GDM1 (cell line): ENCODE measurements at places on chromosomes 2 and 18.

DNA sequence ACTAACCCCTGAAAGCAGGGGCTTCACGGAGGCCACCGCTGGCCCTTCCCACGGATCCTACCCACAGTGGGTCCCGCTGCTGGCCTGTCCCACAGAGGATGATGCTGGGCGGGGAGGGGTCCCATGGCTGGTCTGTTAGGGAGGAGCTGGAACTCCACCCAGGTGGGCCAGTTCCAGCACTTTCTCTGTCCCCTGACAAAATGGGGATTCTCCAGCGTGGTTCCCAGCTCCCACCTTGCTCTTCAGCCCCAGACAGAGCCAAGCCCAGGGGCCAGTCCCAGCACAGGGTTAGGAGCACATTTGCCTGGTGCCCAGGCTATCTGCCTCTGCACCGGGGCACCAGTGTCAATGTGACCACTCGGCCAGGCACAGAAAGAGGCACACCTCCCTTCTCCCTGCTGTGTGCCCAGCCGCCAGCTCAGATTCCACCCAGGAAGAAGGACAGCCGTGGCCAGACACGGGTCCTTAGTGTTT, 50.0 kb downstream of the ANKMY1 start:
- DNase-seq: no peak

- no peak for DNase-seq
Observed at GRCh38 chr2:112821142-112821541, 15.4 kb downstream of the IL1B start.

- no peak for DNase-seq
Observed at GRCh38 chr2:183010112-183010511, 28.1 kb downstream of the NCKAP1 start.

DNA sequence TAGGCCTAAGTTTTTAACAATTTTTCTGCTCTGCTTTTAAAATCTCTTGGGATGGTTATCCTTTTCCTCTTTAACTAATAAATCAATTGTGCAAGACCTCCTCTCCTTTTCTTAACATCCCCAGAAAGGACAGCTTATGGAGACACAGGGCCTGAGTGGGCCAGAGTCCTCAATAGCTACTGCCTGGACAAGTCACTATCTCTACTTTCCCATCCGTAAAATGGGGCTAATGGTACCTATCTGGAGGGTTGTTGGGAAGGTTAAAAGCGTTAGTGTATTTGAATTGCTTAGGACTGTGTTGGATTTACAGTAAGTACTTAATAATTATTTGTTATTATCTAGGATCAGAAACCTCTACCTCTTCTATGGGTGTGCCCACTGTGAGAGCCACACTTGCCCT, 60.1 kb downstream of the TGIF1 start:
- no peak for DNase-seq

GRCh38 chr18:34999756-35000289, 41.4 kb upstream of the MAPRE2 start:
- DNase-seq: no peak

GRCh38 chr2:219104107-219105035, 43.6 kb upstream of the IHH start:
- DNase-seq: peak; percentile 31

DNA sequence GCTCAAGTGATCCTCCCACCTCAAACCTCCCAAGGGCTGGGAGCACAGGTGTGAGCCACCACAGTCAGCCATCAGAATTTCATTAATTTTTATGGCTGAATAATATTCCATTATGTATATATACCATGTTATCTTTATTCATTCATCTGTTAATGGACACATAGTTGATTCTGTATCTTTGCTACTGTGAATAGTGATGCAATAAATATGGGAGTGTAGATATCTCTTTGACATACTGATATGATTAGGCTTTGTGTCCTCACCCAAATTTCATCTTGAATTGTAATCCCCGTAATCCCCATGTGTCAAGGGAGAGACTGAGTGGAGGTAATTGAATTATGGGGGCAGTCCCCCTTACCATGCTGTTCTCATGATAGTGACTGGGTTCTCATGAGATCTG, 38.2 kb upstream of the REEP1 start:
- no peak for DNase-seq

- no peak for DNase-seq
Observed at GRCh38 chr2:239178954-239179353, 221.9 kb downstream of the HDAC4 start.

GRCh38 chr2:180539541-180539940, 440.9 kb upstream of the UBE2E3 start:
- DNase-seq: no peak

- DNase-seq: no peak
Observed at GRCh38 chr2:163370169-163370886, 365.5 kb downstream of the FIGN start.

DNA sequence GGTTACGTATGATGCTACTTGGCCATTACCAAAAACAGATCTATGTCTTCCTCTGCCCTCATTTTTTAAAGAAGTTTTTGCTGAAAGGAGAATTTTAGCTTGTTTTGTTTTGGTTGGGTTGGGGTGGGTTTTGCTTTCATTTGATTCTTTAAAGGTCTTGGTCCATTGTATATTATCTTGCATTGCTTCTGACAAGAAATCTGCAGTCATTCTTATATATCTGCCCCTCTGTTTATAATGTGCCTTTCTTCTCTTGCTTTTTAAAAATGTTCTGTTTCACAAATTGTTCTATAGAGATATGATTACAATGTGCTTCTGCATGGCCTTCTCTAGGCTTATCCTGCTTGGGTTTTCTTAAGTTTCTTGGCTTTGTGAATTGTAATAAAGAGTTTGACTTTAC, 660.6 kb downstream of the RNF144A start:
- no peak for DNase-seq

DNA sequence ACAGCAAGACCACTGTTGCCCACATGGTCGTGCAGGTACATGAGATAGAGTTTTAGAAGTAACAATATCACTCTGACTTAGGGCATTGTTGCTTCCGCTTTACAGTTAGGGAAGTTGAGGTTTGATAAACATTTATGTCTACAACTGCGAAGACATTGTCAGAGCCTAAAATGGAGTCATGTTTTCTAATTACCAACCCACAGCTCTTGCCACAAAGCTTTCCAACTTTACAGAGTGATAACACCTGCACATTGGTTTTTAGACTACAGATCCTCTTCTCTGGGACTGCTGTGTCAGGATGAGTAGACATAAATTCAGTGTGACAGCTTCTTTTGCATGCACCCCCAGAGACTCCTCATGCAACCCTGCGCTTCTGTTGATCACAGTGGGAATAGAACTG, 119.0 kb downstream of the FEZ2 start:
- no peak for DNase-seq

GRCh38 chr2:34663314-34663713, 1064.2 kb upstream of the FAM98A start:
- no peak for DNase-seq

DNA sequence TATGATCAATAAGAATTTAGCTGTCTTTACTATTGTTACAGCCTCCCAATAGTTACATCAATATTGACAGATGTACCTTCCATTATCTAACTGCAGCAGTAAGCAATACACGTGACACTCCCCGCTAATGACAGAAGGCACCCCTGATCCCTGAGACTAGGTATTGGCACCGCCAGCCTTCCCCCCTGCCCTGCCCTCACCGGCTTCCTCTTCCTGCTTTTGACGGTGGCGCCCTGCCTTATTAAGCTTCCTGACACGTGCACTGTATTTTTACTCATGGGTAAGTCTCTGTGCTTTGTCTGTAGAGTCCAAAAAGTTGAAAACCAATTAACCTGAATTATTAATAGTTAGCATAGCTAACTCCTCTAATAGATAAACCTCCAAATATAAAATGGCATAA, 223.5 kb downstream of the EIPR1 start:
- DNase-seq: no peak

DNA sequence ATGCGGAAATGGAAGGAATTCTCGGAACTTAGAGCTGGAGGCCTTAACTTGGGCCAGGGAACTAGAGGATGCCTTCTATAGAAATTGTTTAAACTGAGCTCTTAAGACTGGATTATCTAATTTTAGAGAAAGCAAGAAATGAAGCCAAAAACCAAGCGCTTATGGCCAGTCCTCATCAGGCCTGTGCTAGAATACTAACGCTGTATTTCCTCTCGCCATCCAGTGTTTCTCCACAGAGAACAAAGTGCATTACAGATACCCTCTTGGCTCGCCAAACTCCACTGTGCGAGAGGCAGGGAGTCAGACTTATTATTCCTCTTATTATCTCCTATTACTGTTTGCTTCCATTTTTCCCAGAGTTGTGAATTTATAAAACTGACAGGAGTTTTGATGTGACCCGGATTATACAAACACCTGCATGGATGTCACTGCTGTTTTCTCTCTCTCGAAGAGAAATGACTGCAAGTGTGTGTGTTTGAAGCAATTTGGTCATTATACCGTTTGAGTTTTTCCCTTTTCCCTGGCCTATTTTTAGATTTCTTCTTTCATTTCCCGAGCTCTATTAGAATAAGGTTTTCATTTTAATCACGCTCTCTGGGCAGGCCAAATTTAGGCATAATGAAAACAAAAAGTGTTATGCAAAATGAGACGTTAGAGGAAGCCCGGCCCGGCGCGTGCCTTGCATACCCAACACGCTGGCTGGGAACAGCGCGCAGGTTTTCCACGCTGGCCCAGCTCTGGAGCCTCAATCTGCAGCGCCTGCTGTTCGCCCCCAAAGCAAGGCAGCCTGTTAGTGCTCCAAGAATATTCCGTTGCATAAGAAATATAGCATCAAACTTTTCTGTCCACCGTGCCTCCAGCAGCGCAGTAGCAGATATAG, 103.3 kb downstream of the ALK start:
- DNase-seq: no peak

GRCh38 chr2:68295516-68295915, 24.2 kb downstream of the CNRIP1 start:
- DNase-seq: peak; percentile 60

GRCh38 chr2:48724278-48724677, 31.2 kb downstream of the LHCGR start:
- no peak for DNase-seq

DNA sequence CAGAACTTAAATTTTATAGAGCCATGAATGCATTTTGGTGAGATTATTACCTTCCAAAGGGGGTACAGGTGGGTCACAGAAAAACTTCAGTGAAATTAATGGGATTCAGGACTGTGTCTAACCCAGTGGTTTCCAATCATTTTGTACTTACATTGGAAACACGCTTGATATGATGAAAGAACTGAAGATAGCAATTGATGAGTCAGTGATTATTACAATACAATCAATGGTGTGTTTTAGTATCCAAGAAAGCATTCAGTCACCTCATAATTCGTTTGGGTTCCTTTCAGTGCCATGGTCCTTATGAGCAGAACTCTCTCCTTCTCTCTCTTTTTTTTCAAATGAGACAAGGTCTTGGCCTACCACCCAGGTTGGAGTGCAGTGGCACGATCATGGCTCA, 66.5 kb upstream of the IGFBP5 start:
- DNase-seq: no peak

- no peak for DNase-seq
Observed at GRCh38 chr2:42953216-42953615, 160.8 kb upstream of the HAAO start.

GRCh38 chr18:31269566-31269965, 48.4 kb upstream of the DSG1 start:
- DNase-seq: no peak

DNA sequence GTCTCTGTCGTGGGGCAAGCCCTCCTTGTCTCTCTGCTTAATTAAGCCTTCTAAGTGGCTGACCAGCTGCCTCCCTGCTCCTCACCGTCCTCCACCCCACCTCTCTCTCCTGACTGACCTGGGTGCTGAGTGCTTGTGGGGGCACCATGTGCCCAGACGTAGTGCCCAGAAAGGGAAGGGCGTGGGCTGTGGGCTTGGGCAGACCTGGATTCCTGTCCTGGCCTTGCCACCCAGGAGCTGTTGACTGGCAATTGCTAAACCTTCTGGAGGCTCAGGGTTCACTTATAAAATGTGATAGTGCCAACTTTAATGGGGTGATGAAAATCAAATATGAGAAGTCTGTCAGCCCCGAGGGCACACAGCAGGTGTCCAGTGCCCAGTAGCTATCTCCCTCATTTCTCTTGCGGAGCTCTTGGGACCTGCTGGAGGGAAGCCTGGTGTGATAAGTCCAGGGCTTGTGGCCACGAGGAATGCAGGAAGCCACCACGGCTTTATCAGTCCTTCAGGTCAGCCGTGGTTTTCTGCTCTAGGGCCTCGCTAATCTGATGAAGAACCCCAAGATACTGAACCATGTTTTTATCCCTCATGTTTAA, 22.0 kb upstream of the INHBB start:
- no peak for DNase-seq

GRCh38 chr2:206824087-206824618, 58.7 kb downstream of the FASTKD2 start:
- no peak for DNase-seq

GRCh38 chr2:173588931-173589369, 234.3 kb downstream of the CDCA7 start:
- DNase-seq: no peak

DNA sequence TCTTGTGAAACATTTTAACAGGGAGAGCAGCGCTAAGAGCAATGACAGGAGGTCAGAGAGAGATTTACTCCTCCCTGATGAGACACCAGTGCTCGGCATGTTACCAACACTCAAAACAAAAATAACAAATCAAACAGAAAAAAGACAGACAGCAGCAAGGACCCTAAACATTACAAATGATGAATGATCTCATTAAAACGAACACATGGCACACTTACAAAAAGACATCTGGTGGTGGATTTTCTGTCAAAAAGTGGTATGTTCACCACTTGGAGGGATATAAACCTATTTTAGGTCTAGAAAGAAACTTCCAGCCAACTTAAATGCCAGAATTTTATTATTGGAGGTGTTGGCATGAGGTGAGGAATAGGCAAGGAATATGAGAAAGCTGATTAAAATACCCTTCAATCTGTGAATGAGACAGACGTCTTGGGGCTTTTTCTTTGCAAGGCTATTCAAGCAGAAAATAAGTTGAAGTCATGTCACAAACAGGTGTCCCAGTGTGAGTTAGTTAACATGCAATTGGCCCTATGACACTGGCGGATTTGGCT, 112.8 kb downstream of the PRELID3A start:
- no peak for DNase-seq
